ENCODE measurements at places on chromosomes 11 and 22.
A peak's percentile ranks its signal among the peaks of the same experiment; 100 is the strongest.

DNA sequence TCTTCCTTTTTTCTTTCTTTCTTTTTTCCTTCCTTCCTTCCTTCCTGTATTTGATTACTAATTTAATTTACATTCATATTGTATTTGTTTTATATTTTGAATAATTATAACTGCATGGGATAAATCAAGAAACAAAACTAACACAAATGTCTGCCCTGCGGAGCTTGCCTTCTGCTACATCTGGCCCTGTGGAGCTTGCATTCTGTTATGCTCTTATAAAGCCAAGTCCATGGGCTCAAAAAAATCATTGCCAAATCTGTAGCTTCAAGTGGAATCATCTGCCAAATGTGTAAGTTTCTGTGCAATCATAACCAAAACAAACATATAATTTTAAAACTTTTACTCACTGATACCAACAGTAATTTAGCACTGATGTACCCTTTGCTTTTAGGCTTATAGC is 8.0 kb upstream of the OR52J3 start:
- DNase-seq = no peak

GRCh38 chr11:107655602-107656001 is 56.3 kb downstream of the SLN start:
- no peak for DNase-seq

DNA sequence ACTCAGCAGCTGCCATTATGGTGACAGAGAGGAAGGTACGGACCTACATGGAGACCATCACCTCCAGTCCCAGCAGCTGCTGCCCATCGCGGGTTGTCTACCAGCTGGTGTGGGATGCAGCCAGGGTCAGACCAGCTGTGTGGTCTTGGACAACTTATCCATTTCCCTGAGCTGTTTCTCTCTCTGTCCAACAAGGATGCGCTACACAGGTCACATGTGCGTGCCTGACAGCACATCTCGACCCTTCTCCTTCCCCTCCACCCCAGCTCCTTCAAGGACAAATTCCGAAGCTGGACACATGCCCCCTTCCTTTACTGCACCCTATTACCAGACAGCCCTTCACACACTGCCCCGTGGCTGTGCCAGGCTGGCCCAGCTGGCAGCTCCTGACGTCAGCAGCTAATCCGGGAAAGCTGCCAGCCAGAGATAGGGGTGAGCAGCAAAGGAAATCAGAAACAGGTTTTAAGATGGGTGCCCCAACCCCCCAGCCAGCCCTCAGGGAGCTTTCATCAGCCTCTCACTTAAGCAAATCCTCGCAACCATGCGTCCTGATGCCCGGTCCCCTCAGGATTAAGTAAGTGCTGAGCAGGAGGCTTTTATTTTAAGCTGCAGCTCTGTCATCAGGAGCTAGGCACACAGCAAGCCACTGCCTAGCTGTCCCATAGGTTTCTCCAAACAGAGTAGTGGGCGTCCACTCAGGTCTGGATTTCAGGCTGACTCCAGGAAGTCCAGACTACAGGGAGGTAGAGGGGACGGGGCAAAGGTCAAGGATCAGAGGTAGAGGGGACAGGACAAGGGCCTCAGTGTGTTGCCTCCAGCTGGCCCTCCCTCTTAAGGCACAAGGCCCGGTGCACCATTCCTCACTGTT is 20.3 kb downstream of the TEF start:
- DNase-seq = peak; percentile 69

- DNase-seq = peak; percentile 32
Measured at GRCh38 chr11:74870485-74870884, 78.4 kb downstream of the XRRA1 start.

Measured in NCI-H1694 (cell line).